ENCODE measurements at places on chromosomes 5 and 9. TPM values are rescaled to one million over a fixed set of nuclear protein-coding genes. Genes with fewer than 3 reads are reported as not detected.

DNA sequence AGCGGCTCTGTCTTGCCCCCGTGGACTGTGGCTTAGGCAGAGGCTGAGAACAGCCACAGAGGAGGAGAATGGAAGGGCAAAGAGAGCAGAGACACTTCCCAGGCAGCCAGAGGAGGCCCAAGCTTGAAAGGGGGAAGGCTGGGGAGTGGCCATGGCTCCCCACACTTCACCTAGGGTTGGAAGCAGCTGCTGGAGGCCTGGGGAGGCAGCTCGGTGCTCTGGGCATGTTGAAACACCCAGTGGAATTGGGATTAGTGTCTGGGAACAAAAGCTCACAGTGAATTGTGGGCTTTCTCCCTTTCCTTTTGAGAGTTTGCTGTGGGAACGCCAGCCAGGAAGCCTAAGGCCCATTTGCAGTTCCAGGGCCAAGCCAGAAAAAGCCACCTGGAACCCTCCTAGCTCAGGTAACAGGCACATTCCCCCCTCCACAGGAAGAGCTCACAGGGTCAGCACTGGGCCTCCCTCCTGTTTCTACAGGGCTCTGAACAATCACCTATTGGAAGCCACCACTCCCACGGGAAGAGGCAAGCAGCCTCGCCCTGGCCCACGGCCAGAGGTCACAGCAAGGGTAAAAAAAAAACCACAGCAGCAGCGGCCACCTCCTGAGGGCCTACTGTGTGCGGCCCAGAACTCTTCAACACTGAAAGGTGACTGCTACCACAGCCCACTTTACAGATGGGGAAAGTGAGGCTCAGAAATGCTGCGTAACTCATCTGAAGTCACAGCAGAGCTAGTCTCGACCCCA, 20.2 kb downstream of the EEIG1 start:
- H3K27ac ChIP-seq = peak overlapping the region; percentile 87
- H3K4me3 ChIP-seq = peak overlapping the region; percentile 31
- peaks cover 2% of the 10 kb centered on the region for H3K36me3 ChIP-seq
- H3K27me3 ChIP-seq = no peaks in the 10 kb centered on the region

DNA sequence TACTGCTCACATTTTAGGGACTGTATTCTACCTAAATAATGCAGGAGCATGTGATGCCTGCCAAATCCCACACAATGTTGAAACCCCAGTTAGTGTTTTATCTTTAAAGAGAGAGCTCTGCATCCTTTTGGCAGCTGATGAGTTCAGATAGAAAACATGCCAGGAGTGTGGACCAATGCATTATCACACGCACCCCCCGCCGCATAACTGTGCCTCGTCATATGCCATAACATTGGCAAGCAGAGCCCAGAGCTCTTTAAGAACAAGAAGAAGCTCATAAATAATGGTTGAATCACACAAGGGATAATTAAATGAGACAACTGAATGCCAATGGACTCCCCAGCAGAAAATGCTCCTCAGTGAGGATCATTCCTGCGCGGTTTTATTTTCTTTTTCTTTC, 52.8 kb upstream of the RORB start:
- no peak for DNase-seq
- no peak overlapping the region for H3K4me3 ChIP-seq
- no peaks in the 10 kb centered on the region for H3K27me3 ChIP-seq
- H3K36me3 ChIP-seq = no peaks in the 10 kb centered on the region
- H3K4me1 ChIP-seq = no peaks in the 10 kb centered on the region

DNA sequence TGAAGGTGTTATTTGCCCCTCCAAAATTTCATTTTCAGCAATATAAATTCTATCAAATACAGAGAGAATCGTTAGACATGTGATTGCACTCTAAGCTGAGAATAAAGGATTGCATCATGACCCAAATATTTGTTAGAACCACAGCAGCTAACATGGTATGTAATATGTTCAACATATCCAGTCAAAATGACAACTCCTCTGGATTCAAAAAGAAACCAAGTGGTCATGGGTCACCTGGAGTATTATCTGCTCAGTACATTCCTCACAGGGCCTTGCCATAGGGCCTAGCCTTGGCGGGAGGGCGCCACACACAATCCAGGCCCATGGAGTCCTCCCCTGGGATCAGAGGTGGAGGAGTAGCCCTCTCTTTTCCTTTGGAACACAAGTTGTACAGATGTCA, 179.2 kb downstream of the HSD17B3 start:
- H3K4me3 ChIP-seq = no peak overlapping the region
- no peak overlapping the region for H3K27ac ChIP-seq
- no peak for DNase-seq

Gene LURAP1L
- not detected for total RNA-seq

Gene FOXD4L3
- not detected for total RNA-seq

Gene IL4
- 1.5 TPM for total RNA-seq

Gene SEC61B
- 121 TPM for total RNA-seq

Gene KCNV2
- not detected for total RNA-seq
